Vagina (tissue), 2 donors: ENCODE measurements at places on chromosomes 1 and 21. TPM values are rescaled to one million over a fixed set of nuclear protein-coding genes. Genes with fewer than 3 reads are reported as not detected.

The RNF186 gene
- total RNA-seq, result not detected

GRCh38 chr1:100073531-100073930 is 59.2 kb downstream of the SASS6 start:
- H3K4me1 ChIP-seq, result no peaks in the 10 kb centered on the region
- DNase-seq, result no peak

DNA sequence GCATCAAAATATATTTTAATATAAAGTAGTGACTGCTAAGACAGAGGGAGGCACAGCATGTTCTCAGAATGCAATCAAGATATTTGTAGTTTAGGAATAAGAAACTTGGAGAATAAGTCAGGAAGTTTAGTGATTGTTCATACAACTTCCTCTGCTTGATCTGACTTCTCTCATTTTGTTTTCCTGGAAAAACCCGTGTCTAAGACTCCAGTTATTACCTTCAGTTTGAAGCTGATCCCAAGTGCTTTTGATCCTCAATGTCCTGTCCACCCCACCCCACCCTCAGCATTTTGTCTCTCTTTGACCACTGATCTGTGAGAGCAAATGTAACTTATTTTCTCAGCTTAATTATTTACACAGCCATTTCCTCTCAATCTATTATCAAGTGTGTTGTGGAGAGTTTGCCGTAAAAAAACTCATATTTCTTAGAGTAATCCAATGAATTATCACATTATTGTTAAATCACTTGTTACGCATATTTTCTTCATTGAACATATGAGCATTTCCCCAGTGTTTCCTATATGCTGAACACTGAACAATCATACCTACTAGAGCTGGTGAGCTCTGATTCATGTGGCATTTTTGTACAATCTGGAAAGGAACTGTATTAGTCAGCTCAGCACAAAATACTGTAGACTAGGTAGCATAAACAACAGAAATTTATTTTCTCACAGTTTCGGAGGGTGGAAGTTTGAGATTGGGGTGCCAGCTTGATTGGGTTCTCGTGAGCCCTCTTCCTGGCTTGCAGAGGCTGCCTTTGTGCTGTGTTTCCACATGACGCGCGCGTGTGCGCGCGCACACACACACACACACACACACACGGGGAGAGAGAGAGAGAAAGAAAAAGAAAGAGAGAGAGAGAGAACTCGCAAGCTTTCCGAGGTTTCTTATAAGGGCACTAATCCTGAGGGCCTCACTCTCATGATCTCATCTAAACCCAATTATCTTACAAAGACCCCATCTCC is 65.5 kb upstream of the DPYD start:
- no peaks in the 10 kb centered on the region for H3K4me1 ChIP-seq
- no peaks in the 10 kb centered on the region for H3K36me3 ChIP-seq
- no peak overlapping the region for H3K27ac ChIP-seq
- no peak overlapping the region for H3K4me3 ChIP-seq
- H3K27me3 ChIP-seq, result no peaks in the 10 kb centered on the region

GRCh38 chr1:181778640-181779260 is 282.8 kb downstream of the ZNF648 start:
- H3K36me3 ChIP-seq, result no peaks in the 10 kb centered on the region
- no peaks in the 10 kb centered on the region for H3K27me3 ChIP-seq
- no peak overlapping the region for H3K27ac ChIP-seq

The RNU1-3 gene
- total RNA-seq, result 19,908 TPM

GRCh38 chr1:2597441-2598328 is 11.1 kb downstream of the PRXL2B start:
- DNase-seq, result no peak
- no peaks in the 10 kb centered on the region for H3K36me3 ChIP-seq
- peaks cover 18% of the 10 kb centered on the region for H3K4me1 ChIP-seq
- H3K4me3 ChIP-seq, result no peak overlapping the region
- no peaks in the 10 kb centered on the region for H3K27me3 ChIP-seq

- H3K36me3 ChIP-seq, result no peaks in the 10 kb centered on the region
- no peak for DNase-seq
- H3K4me3 ChIP-seq, result no peak overlapping the region
- H3K27me3 ChIP-seq, result no peaks in the 10 kb centered on the region
Observed at GRCh38 chr21:38505654-38506523, 7.6 kb upstream of the ERG start.

- H3K36me3 ChIP-seq, result no peaks in the 10 kb centered on the region
- DNase-seq, result no peak
- H3K4me1 ChIP-seq, result peaks cover 10% of the 10 kb centered on the region
- H3K27ac ChIP-seq, result peak overlapping the region; percentile 78
Observed at GRCh38 chr21:16330082-16330907, 600.5 kb downstream of the USP25 start.

DNA sequence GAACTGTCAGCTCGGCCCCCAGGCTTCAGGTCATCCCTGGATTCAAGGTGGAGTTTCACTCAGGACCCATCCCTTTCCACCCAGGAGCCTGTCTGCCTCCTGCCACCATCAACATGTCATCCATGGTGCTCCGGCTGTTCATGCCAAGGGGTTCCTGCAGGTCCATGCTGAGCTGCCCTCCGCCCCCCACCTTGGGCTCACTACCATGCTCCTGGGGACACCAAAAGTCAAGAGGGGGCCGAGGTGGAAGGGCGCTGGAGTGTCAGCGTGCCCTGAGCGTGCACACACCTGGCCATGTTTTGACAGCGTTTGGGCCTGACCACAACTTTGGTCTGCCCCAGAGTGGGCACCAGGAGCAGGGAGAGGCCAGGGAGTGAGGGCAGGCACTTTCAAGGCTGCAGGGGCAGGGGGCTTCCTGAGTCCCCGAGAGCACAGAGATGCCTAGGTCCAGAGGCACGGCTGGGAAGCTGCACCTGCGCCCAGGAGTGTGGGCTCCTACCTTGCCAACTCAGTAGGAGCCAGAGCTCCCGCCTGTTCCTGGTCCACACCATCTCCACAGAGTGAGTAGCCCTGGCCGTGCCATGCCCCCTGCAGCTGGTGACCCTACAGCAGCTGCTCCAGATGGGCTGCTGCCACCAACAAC is 639.6 kb upstream of the ZP4 start:
- no peak for DNase-seq
- H3K27ac ChIP-seq, result no peak overlapping the region
- no peak overlapping the region for H3K4me3 ChIP-seq

DNA sequence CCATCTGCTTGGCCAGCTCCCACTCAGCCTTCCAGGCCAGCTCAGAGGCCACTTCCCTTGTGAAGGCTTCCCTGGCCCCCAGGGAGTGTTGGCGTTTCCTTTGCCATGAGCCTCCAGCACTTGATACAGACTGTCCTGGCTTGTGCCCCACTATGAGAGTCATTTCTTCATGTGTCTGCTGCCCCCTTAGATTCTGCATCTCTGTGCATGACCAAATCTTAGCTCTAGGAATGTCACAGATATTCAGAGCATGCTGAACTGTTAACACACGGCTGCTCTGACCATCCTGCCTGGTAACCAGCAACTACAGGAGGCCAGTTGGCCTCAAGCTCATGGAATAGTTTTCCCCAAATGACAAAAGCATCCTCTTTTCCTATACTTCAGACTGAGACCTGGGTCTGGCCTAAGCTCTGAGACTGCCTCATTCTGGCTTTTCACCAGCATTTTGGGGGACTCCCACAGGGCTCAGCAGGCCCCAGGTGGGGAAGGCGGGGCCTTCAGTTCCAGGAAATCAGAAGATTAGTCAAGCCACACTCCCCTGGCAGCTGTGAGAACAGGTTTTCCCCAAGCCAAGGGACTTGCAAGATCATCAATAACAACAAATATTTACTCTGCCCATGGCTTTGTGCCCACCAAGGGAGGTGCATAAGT is 182.6 kb upstream of the EDN2 start:
- H3K36me3 ChIP-seq, result no peaks in the 10 kb centered on the region
- H3K27me3 ChIP-seq, result no peaks in the 10 kb centered on the region
- no peak overlapping the region for H3K4me3 ChIP-seq
- H3K4me1 ChIP-seq, result peaks cover 11% of the 10 kb centered on the region

- H3K27me3 ChIP-seq, result no peaks in the 10 kb centered on the region
- DNase-seq, result no peak
- no peak overlapping the region for H3K4me3 ChIP-seq
Observed at GRCh38 chr1:211332830-211333229, 6.2 kb downstream of the TRAF5 start.

DNA sequence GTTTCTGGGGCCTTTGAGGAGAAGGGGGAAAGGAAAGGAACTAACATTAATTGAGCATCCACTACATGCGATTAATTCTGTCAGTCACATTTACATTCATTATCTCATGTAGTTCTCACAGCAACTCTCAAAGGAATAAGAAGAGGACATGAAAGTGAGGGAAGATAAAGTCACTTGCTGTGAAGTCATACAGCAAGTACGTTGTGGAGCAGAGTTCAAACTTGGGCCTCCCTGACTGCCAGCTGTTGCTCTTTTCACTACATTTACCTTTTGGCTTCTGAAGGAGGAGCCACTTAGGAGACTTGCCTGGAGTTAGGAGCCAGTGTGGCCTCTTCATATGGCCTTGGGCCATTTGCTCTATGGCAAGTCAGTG is 6.2 kb downstream of the ZNF691 start:
- H3K27me3 ChIP-seq, result no peaks in the 10 kb centered on the region
- DNase-seq, result no peak
- H3K27ac ChIP-seq, result no peak overlapping the region
- peaks cover 28% of the 10 kb centered on the region for H3K36me3 ChIP-seq

DNA sequence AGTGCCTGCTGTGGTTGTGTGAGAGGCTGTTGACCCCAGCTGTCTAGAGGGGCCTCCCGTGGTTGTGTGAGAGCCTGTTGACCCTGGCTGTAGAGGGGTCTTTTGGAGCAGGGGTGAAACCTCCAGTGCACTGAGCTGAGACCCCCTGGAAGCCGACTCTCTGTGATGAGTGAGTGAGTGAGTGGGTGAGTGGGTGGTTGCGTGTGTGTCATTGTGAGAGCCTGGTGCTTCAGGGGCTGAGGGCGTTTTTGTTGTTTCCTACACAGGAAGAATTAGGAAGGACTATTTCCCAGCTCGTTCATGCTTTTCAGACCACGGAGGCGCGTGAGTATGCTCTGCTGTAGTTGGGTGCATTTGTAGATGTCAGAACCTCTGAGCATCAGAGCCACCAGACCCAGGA is 3.0 kb downstream of the RRP1 start:
- no peak overlapping the region for H3K27ac ChIP-seq
- DNase-seq, result no peak
- H3K27me3 ChIP-seq, result no peaks in the 10 kb centered on the region
- H3K4me3 ChIP-seq, result no peak overlapping the region
- H3K36me3 ChIP-seq, result peaks cover 50% of the 10 kb centered on the region
- H3K4me1 ChIP-seq, result peaks cover 22% of the 10 kb centered on the region

- no peaks in the 10 kb centered on the region for H3K36me3 ChIP-seq
- H3K4me1 ChIP-seq, result no peaks in the 10 kb centered on the region
- no peak overlapping the region for H3K4me3 ChIP-seq
- peak; percentile 37 for DNase-seq
- H3K27me3 ChIP-seq, result no peaks in the 10 kb centered on the region
- no peak overlapping the region for H3K27ac ChIP-seq
Observed at GRCh38 chr1:38677756-38678155, 181.8 kb downstream of the RRAGC start.

The MGST3 gene
- 176 TPM for total RNA-seq

DNA sequence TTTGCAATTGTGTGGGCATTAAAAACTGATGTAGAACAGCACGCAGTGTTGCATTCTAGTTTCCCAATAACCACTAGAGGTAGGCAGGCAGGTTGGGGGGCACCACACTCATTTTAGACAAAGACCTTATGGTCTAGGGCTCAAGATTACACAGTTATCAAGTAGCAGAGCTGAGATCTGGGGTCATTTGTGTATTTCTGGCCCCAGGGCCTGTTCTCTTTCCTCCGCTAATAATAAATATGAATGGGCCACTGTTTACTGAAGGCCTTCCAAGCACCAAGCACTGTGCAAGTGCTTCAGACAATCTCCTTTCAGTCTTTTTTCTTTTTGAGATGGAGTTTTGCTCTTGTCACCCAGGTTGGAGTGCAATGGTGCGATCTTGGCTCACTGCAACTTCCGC is 23.9 kb downstream of the LDLRAD2 start:
- no peaks in the 10 kb centered on the region for H3K27me3 ChIP-seq
- no peak for DNase-seq
- no peak overlapping the region for H3K4me3 ChIP-seq
- no peaks in the 10 kb centered on the region for H3K4me1 ChIP-seq

- no peak overlapping the region for H3K4me3 ChIP-seq
- peaks cover 5% of the 10 kb centered on the region for H3K4me1 ChIP-seq
- H3K36me3 ChIP-seq, result no peaks in the 10 kb centered on the region
- H3K27me3 ChIP-seq, result no peaks in the 10 kb centered on the region
- H3K27ac ChIP-seq, result no peak overlapping the region
Observed at GRCh38 chr1:15004396-15004795, 149.2 kb upstream of the TMEM51 start.

DNA sequence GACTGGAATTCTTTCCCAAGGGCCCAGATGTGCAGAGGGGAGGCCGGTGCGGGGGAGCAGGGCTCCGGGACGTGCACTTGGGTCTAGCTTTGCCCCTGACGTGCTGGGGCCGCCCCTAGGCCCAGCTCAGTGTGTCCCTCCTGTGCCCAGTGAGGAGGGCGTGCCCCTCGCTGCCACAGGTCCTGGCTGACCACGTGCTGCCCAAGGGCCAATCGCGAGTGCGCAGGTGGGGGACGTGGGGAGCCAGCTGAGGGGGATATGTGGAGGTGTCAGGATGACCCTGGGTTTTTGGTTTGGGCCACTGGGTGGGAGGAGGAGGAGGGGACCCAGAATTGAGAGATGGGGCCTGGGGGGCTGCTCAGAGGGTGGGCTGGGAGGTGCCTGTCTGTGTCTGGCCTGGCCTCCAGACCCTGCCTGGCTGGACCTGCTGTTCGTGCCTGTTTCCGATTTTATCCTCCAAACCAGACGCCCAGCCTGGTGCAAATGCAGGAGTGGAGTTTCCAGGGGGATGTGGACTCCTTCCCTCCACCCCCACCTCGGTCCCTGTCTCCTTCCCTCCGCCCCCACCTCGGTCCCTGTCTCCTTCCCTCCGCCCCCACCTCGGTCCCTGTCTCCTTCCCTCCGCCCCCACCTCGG is 6.1 kb upstream of the RNF223 start:
- H3K27me3 ChIP-seq, result no peaks in the 10 kb centered on the region
- DNase-seq, result no peak
- H3K36me3 ChIP-seq, result no peaks in the 10 kb centered on the region
- peak overlapping the region; percentile 46 for H3K27ac ChIP-seq
- peaks cover 13% of the 10 kb centered on the region for H3K4me1 ChIP-seq
- H3K4me3 ChIP-seq, result peak overlapping the region; percentile 37

DNA sequence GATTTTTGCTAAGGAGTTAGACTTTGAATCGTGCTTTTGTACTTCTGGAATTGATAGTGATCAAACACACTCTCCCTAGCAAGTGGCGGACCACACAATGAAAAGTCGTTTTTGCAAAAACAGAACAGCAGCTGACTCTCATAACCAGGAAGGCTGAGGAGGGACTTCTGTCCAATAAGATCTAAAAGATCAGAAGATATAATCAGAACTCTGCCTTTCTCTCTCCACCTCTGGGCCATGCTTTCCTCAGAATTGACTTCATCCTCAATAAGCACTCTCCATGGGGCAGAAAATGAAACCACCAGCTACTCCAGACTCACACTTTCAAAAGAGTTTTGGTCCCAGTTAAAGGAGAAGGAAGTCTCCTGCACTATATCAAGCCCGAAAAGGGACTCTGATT is 55.3 kb upstream of the SAMD13 start:
- H3K27ac ChIP-seq, result no peak overlapping the region
- no peak for DNase-seq
- H3K4me3 ChIP-seq, result no peak overlapping the region
- H3K4me1 ChIP-seq, result no peaks in the 10 kb centered on the region
- no peaks in the 10 kb centered on the region for H3K36me3 ChIP-seq
- H3K27me3 ChIP-seq, result no peaks in the 10 kb centered on the region

The CCDC190 gene
- not detected for total RNA-seq

GRCh38 chr21:35850029-35850428 is 210.3 kb downstream of the SETD4 start:
- H3K4me1 ChIP-seq, result peaks cover 36% of the 10 kb centered on the region
- H3K36me3 ChIP-seq, result no peaks in the 10 kb centered on the region
- no peaks in the 10 kb centered on the region for H3K27me3 ChIP-seq
- H3K4me3 ChIP-seq, result peak overlapping the region; percentile 11
- H3K27ac ChIP-seq, result peak overlapping the region; percentile 76
- no peak for DNase-seq
